A549 treated with AZD2906 at 1 μM for 4 hours (cell line): ENCODE measurements at places on chromosomes 5 and 9. TPM values are rescaled to one million over a fixed set of nuclear protein-coding genes. Genes with fewer than 3 reads are reported as not detected.

Gene ERCC8
- total RNA-seq, result 10.9 to 20.4 TPM (median 12.0 TPM) in 5 replicates

Gene FCN1
- not detected in 5 replicates for total RNA-seq

Gene FOXD4
- total RNA-seq, result 0.13 to 0.57 TPM (median 0.37 TPM) in 5 replicates

Gene GCNT4
- total RNA-seq, result 0.22 to 0.31 TPM (median 0.29 TPM) in 5 replicates

Gene FCN2
- total RNA-seq, result not detected in 5 replicates

Gene CYLC2
- total RNA-seq, result not detected in 5 replicates

Gene KIF4B
- total RNA-seq, result 0.01 to 0.06 TPM (median 0.03 TPM) in 4 of 5 replicates, not detected in the other

Gene MED22
- total RNA-seq, result 23.5 to 32.2 TPM (median 30.0 TPM) in 5 replicates

Gene WDR31
- 0.96 to 1.4 TPM (median 1.1 TPM) in 5 replicates for total RNA-seq

Gene SLC46A2
- 0.02 TPM in 1 of 5 replicates, not detected in the others for total RNA-seq

Gene PRUNE2
- 0.03 to 0.07 TPM (median 0.05 TPM) in 4 of 5 replicates, not detected in the other for total RNA-seq

Gene FGFR4
- 17.5 to 24.2 TPM (median 21.4 TPM) in 5 replicates for total RNA-seq

Gene CDH18
- total RNA-seq, result not detected in 5 replicates

Gene MORN5
- total RNA-seq, result not detected in 5 replicates

Gene SLCO6A1
- total RNA-seq, result not detected in 5 replicates

Gene SLC12A2
- 10.8 to 13.0 TPM (median 11.8 TPM) in 5 replicates for total RNA-seq

Gene CCL27
- total RNA-seq, result 0.14 to 0.33 TPM (median 0.24 TPM) in 4 of 5 replicates, not detected in the other

Gene LEAP2
- total RNA-seq, result 0.43 to 1.2 TPM (median 0.65 TPM) in 5 replicates

Gene HSD17B3
- total RNA-seq, result 0.09 to 0.22 TPM (median 0.18 TPM) in 3 of 5 replicates, not detected in the others

Gene SLF1
- 8.3 to 10.3 TPM (median 9.3 TPM) in 5 replicates for total RNA-seq

Gene PCDHAC2
- total RNA-seq, result 3.2 to 5.7 TPM (median 3.6 TPM) in 5 replicates

Gene TOR4A
- total RNA-seq, result 18.3 to 26.4 TPM (median 25.4 TPM) in 5 replicates

Gene SLC6A3
- 1.00 to 2.2 TPM (median 1.3 TPM) in 5 replicates for total RNA-seq

Gene IFNE
- 0.41 to 1.1 TPM (median 0.72 TPM) in 5 replicates for total RNA-seq

Gene NOTCH1
- 9.4 to 12.4 TPM (median 11.2 TPM) in 5 replicates for total RNA-seq

Gene HRCT1
- 0.22 to 0.51 TPM (median 0.34 TPM) in 5 replicates for total RNA-seq

Gene C5orf52
- not detected in 5 replicates for total RNA-seq

Gene INSL4
- 14.4 to 17.2 TPM (median 16.2 TPM) in 5 replicates for total RNA-seq

Gene PCDHGC5
- 0.02 to 0.03 TPM in 2 of 5 replicates, not detected in the others for total RNA-seq

Gene DEPDC1B
- 12.9 to 17.5 TPM (median 15.0 TPM) in 5 replicates for total RNA-seq

Gene SLC34A1
- not detected in 5 replicates for total RNA-seq

Gene ZNF879
- total RNA-seq, result 0.48 to 0.77 TPM (median 0.52 TPM) in 5 replicates

Gene RAB3C
- total RNA-seq, result not detected in 5 replicates

Gene CHSY3
- total RNA-seq, result 0.06 to 0.09 TPM (median 0.07 TPM) in 5 replicates

Gene TRIM36
- 1.9 to 2.4 TPM (median 2.1 TPM) in 5 replicates for total RNA-seq

Gene MLANA
- not detected in 5 replicates for total RNA-seq

Gene TPPP
- 6.6 to 8.2 TPM (median 7.4 TPM) in 5 replicates for total RNA-seq

Gene IFNB1
- not detected in 5 replicates for total RNA-seq

Gene ANKRD18B
- 3.7 to 5.8 TPM (median 4.8 TPM) in 5 replicates for total RNA-seq

Gene N4BP3
- 0.77 to 1.1 TPM (median 1.0 TPM) in 5 replicates for total RNA-seq

Gene HEMGN
- total RNA-seq, result not detected in 5 replicates

Gene ABL1
- total RNA-seq, result 43.7 to 52.2 TPM (median 49.4 TPM) in 5 replicates

Gene RELL2
- 4.0 to 5.2 TPM (median 4.6 TPM) in 5 replicates for total RNA-seq

Gene PCDHB4
- total RNA-seq, result 0.03 to 0.12 TPM (median 0.06 TPM) in 5 replicates

Gene PNPLA7
- 0.44 to 0.80 TPM (median 0.62 TPM) in 5 replicates for total RNA-seq

Gene COL23A1
- 0.03 TPM in 1 of 5 replicates, not detected in the others for total RNA-seq

Gene GLRX
- total RNA-seq, result 70.2 to 149 TPM (median 79.2 TPM) in 5 replicates
